ENCODE measurements at places on chromosomes 1 and 21.

- no peak for DNase-seq
These were observed 315.8 kb upstream of the USP24 start for GRCh38 chr1:55530749-55531478.

GRCh38 chr1:170134521-170134920, 11.2 kb upstream of the NTMT2 start:
- DNase-seq: no peak

DNA sequence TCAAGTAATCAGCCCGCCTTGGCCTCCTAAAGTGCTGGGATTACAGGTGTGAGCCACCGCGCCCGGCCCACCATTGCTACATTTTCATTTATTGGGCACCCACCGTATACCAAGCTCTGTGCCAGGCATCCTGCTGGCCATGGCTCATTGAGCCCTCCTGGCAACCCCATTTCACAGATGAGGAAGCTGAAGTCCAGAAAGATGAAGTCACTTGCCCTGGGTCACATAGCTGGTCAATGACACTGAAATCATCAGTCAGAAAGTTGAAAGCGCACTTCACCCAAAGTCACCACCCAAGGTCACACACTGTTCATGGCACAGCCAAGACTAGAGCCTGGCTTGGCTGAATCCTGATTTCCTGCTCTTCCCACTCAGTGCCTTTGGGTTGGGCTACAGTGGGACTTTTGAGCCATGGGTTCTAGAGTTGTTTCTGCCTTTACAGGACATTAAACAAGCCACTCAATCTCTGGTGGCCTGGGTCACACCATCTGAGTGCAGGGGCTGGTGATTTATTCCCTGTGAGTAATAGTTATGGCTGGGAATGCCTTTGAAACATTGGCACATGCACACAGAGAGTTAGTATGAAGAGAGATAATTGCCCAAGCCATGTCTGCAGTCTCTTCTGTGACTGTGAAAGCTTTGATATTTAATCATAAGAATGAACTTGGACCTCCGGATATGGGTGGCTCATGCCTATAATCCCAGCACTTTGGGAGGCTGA, 16.0 kb upstream of the ARHGEF10L start:
- no peak for DNase-seq

GRCh38 chr1:60345621-60346020, 272.1 kb upstream of the C1orf87 start:
- no peak for DNase-seq

- peak; percentile 49 for DNase-seq
These were observed 23.1 kb downstream of the SLC26A9 start for GRCh38 chr1:205920159-205920558.

DNA sequence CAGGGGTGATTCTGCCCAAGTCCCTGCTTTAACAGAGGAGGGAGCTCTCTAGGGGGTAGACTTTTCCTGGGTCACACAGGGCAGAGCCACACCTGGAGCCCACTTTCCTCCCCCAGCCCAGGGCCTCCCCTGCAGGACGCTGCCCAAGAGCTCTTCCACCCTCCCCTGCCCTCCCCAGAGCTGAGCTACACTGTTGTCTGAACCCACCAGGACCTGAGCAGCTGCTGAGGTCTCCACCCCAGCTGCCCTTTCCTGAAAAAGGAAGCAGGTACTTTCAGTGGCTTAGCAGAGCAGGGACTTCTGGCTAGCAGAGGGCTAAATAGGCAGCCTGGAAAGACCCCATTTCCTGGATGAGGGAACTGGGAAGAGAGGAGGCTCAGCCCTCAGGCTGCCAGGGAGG, 169.3 kb upstream of the ETV3 start:
- no peak for DNase-seq

- no peak for DNase-seq
These were observed 1.2 kb downstream of the BTF3L4 start for GRCh38 chr1:52057255-52057654.

GRCh38 chr1:158035976-158036583, 42.6 kb downstream of the KIRREL1 start:
- DNase-seq: no peak

GRCh38 chr1:223504741-223505140, 111.5 kb downstream of the CCDC185 start:
- DNase-seq: peak; percentile 84

GRCh38 chr1:111658622-111659021, 39.0 kb downstream of the RAP1A start:
- DNase-seq: no peak

DNA sequence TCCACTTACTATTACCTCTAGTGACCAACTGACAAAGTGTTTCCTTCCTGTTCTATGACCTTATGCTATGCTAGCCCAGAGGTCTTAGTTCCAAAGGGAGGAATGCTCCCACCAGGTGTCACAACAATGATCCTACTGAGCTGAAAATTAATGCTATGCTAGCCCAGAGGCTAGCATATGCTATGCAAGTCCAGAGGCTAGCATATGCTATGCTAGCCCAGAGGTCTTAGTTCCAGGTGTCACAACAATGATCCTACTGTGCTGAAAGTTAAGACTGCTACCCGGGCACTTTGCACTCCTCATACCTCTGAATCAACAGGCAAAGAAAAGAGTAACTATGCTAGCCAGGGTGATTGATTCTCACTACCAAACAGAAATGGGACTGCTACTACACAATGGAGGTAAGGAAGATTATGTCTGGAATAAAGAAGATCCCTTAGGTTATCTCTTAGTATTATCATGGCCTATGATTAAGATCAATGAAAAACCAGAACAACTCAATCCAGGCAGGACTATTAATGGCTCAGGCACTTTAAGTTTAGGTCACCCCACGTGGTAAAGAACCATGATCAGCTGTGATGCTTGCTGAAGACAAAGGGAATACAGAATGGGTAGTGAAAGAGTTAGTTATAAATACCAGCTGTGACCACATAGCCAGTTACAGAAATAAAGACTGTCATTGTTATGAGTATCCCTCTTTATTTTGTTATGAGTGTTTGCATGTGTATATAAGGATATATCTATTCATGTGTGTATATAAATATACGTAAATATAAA, 114.1 kb downstream of the CSMD2 start:
- no peak for DNase-seq

GRCh38 chr21:24310788-24311187, 1296.5 kb downstream of the MRPL39 start:
- no peak for DNase-seq
